COR-L47 (cell line): ENCODE measurements at places on chromosomes 11 and 22.

GRCh38 chr22:27218012-27218920 is 560.9 kb downstream of the MIAT start:
- peak; percentile 22 for DNase-seq

GRCh38 chr11:10623797-10624761 is 55.6 kb upstream of the LYVE1 start:
- no peak for DNase-seq

GRCh38 chr11:2091786-2092463 is 47.3 kb downstream of the IGF2 start:
- no peak for DNase-seq

GRCh38 chr11:73230931-73231330 is 12.8 kb downstream of the P2RY2 start:
- DNase-seq: no peak

- DNase-seq: no peak
Observed at GRCh38 chr11:104761511-104761910, 136.7 kb downstream of the CASP12 start.

- no peak for DNase-seq
Observed at GRCh38 chr11:4704790-4705334, 278 bp downstream of the MMP26 start.

- no peak for DNase-seq
Observed at GRCh38 chr22:29872144-29872893, 10.7 kb upstream of the MTMR3 start.

DNA sequence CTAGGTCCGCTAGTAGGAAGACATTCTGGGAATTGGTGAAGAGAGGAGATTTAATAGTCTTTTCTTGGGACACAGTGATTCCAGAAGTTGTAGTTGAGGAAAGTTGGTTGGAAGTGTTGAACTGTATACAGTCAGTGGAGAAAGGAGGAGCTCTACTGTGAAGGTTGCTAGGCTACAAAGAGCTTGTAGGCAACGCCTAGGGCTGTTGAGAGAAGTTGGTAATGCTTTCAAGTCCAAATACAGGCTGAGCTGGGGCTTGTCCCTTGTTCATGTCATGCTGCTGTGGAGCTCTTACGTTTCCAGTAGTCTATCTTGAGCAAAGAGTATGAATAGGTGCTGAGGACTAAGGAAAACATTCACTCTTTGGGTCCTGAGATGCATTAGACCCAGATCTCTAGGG is 1.1 kb downstream of the TBCEL start:
- no peak for DNase-seq

DNA sequence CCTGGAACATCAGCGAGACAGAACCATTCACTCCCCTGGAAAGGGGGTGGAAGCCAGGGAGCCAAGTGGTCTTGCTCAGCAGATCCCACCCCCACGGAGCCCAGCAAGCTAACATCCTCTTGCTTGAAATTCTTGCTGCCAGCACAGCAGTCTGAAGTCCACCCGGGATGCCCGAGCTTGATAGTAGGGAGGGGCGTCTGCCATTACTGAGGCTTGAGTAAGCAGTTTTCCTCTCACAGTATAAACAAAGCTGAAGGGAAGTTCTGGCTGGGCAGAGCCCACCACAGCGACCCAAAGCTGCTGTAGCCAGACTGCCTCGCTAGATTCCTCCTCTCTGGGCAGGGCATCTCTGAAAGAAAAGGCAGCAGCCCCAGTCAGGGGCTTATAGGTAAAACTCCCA is 764.8 kb upstream of the LUZP2 start:
- DNase-seq: no peak

- DNase-seq: peak; percentile 53
Observed at GRCh38 chr11:69704508-69705253, 859 bp upstream of the FGF19 start.

DNA sequence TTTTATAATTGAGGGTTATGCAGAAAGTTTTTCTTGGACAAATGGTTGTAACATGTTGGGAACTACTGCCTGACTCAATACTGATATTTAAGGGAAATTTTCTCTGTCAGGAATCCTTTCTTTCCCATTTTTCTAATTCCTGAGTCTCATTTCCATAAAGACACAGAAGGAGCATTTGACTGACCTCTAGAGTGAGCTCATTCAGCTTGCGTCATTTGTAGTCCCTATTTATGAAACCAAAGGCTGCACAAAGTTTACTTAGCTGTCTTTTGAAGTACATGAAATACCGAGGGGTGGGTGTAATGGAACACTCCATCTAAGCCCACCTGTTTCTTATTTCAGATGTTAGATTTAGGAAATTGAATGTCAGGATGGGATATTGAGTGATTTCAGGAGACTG is 359.5 kb upstream of the C11orf87 start:
- DNase-seq: no peak

DNA sequence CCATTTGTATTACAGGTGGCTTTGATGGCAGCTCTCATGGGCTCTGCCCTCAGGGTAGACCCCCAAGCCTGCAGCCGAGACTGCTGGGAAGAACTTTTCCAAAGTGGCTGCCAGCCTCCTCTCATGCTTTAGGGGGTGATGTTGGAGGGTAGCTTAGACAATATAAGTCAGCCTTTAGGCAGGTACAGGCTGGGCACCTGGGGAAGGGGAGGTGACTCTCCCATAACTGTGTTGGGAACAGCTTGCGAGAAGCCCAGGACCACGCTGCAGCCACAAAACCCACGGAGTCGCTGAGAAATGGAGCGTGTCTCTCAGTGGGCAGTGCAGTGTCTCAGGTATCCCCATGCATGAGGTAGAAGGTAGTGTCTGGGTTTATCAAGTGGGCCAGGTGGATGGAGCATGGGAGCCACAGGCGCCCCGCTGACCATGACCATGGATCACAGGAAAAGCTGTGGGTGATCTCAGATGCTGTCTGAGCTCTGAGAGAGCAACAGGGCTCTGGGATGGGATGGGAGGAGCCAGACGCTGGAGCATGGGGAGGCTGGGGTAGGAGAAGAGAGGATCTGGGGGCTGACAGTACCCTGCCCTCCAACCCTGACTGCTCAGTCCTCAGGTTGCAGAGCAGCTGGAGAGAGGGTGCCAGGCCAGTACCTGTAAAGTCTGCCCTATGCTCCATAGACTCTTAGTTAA is 115.2 kb downstream of the FEZ1 start:
- DNase-seq: no peak

GRCh38 chr22:48798281-48799226 is 1029.1 kb downstream of the BRD1 start:
- DNase-seq: no peak

DNA sequence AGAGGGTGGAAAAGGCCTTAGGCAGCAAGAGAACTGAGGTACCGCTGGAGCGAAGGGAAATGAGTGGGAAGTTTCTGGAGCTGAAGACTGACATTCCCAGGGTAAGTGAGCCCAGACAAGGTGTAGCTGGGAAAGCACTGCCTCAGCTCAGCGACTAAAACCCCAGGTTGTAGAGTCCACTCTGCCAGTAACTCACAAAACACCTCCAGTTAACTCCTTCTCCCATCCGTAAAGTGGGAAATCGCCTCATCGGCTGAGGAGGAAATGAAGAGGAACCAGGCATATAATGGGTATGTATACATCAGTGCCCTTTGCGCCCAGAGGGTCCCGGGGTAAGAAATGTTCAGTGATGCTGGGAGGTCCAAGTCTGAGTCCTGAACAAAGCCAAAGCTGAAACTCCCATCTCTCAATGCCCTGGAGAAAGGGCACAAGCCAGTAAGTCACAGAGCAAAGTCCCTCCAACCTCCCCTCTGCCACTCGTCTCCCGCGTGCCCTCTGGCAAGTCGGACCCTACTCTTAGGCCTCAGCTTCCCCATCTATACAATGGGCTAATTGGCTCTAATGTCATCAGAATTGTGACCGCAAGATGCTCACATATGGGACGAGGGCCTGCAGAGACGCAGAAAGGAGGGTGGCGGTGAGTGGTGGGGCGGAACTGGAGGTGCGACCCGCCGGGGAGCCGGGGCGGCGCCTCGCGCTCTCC is 588 bp downstream of the VPS37C start:
- DNase-seq: no peak

DNA sequence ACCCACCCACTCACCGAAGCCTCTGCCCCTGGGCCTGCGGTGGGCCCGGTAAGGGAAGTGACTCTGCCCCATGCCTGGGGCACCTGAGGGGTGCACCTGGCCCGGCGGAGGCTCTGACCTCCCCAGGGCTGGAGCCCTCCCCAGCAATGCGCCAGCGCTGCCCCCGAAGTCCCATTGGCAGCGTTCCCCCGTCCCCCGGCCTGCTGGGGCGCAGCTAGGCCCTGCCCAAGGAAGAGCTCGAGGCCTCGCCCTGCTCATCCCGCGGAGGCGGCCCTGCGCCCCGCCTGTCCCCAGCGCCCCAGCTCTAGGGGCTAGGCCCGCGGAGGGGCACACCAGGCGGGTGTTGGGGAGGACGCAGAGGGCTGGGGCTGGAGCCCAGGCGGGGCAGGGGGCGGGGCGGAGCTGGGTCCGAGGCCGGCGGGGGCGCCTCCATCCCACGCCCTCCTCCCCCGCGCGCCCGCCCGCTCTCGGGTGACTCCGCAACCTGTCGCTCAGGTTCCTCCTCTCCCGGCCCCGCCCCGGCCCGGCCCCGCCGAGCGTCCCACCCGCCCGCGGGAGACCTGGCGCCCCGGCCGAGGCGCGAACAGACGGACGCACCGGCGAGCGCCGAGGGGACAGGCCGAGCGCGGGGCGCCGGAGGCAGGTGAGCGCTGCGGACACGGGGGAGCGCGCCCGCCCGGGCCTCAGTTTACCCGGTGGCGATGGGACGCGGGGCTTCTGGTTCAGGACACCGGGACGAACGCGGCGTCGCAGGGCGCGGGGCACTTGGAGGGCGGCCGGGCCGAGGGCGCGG is at the start of gene EPS8L2:
Gene EPS8L2, plus strand, starts transcription at position 586 of the 793 bp plus-strand sequence. CDS start 3,177 bp downstream, outside the sequence.
- no peak for DNase-seq

DNA sequence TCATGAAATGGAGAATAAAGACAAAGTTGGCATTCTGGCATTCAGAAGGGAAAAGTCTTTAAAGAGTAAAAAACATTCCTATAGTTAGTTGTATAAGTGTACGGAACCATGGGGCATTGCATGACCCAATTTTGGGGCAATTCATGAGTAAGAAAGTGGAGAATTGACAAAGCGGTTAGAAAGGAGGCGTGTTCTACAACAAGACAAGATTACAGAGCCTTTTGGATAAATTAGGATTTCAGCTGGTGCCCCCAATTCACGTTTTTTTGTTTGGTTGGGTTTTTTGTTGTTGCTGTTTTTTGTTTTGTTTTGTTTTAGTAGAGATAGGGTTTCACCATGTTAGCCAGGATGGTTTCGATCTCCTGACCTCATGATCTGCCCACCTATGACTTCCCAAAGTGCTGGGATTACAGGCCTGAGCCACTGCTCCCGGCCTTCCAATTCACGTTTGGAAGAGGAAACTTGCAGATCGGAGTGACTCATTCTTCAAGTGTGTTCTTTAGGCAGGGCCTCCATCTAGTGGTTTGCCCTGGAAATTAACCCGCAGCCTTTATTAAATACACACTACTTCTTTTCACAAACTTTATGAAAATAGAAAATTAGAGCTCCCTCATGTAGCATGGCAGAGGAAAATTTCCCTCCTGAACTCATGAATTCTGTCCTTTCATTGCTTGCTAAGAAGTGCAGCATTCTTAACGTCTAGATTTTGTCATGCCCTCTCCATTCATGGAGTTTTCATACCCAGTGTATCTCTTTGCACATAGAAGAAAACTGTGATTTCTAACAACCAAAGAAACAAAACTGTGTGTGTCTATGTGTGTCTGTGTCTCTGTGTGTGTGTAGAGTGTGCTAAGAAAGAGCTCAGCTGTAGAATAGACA is 118.1 kb downstream of the BBOX1 start:
- DNase-seq: peak; percentile 34

GRCh38 chr11:1353383-1354124 is 36.2 kb upstream of the BRSK2 start:
- DNase-seq: no peak
